Adipose tissue (tissue), 3 donors: ENCODE measurements at places on chromosomes 6 and 20. TPM values are rescaled to one million over a fixed set of nuclear protein-coding genes. Genes with fewer than 3 reads are reported as not detected.

The RWDD2A gene
- 3.5 TPM for polyA plus RNA-seq

The PHACTR1 gene
- polyA plus RNA-seq, result 1.3 TPM

The F13A1 gene
- 8.7 TPM for polyA plus RNA-seq

The DDX27 gene
- 22.6 TPM for polyA plus RNA-seq

The BCAS1 gene
- 1.9 TPM for polyA plus RNA-seq

The CASS4 gene
- polyA plus RNA-seq, result 2.0 TPM

The GABRR1 gene
- not detected for polyA plus RNA-seq

The ERVFRD-1 gene
- 0.01 TPM for polyA plus RNA-seq

The TRDN gene
- 0.07 TPM for polyA plus RNA-seq

The SDHAF4 gene
- 14.1 TPM for polyA plus RNA-seq

The HLA-DQA2 gene
- not detected for polyA plus RNA-seq

The LAMA2 gene
- polyA plus RNA-seq, result 9.7 TPM

The TLDC2 gene
- 0.10 TPM for polyA plus RNA-seq

The APOM gene
- polyA plus RNA-seq, result 6.5 TPM

The MAS1 gene
- polyA plus RNA-seq, result under 0.01 TPM

The DPPA5 gene
- polyA plus RNA-seq, result not detected

The C20orf144 gene
- polyA plus RNA-seq, result 0.06 TPM

The LY6G6D gene
- not detected for polyA plus RNA-seq

The RRBP1 gene
- 227 TPM for polyA plus RNA-seq

The ASIP gene
- polyA plus RNA-seq, result not detected

The POU5F1 gene
- polyA plus RNA-seq, result 0.79 TPM

The PLEKHG1 gene
- polyA plus RNA-seq, result 1.3 TPM

The ARMH2 gene
- not detected for polyA plus RNA-seq

The TBX18 gene
- polyA plus RNA-seq, result 4.5 TPM

The PHACTR3 gene
- polyA plus RNA-seq, result 0.42 TPM

The GHRH gene
- polyA plus RNA-seq, result not detected

The MUC22 gene
- not detected for polyA plus RNA-seq

The TGIF2 gene
- 6.4 TPM for polyA plus RNA-seq

The SLC35D3 gene
- not detected for polyA plus RNA-seq

The IRF4 gene
- 0.40 TPM for polyA plus RNA-seq

The RBBP8NL gene
- polyA plus RNA-seq, result 0.61 TPM

The NKAIN2 gene
- polyA plus RNA-seq, result 0.07 TPM

The GSTA3 gene
- polyA plus RNA-seq, result 0.45 TPM

The UNC5CL gene
- polyA plus RNA-seq, result 0.90 TPM

The FAM83D gene
- 0.17 TPM for polyA plus RNA-seq

The RFX6 gene
- polyA plus RNA-seq, result 1.0 TPM

The EGFL8 gene
- 5.3 TPM for polyA plus RNA-seq

The CD109 gene
- polyA plus RNA-seq, result 3.7 TPM

The VWA7 gene
- 0.61 TPM for polyA plus RNA-seq

The BTN1A1 gene
- not detected for polyA plus RNA-seq

The MEI4 gene
- polyA plus RNA-seq, result not detected

The LKAAEAR1 gene
- polyA plus RNA-seq, result 0.27 TPM
